ENCODE measurements at places on chromosomes 5 and 9.

GRCh38 chr5:72954389-72954788, 1.5 kb upstream of the FCHO2 start:
- no peak for DNase-seq

GRCh38 chr9:129125478-129125877, 14.3 kb downstream of the PTPA start:
- DNase-seq = no peak

DNA sequence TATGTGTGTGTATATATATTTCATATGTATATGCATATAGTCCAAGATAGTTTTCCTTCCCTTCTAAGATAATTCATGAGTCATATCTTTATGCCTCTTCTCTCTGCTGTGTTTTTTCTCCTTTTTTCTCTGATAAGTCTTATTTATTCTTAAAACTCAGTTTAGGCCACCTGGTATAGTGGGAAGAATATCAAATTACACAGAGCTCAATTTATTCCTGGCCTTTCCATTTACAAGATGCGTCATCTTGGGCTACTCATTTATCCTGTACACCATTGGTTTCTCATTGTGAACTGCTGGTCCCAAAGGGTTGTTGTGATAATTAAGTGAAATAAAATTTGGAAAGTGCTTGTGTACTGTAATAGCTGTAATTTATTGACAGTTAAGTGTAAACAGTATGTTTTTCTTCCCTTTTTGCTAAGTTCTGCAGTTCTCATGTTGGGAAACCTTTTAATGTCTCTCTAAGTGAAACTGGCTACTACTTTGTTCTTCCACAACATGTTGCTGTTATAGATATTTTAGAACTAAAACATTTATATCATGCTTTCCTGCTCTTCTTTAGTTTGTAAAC, 19.4 kb downstream of the CCDC171 start:
- DNase-seq = no peak

DNA sequence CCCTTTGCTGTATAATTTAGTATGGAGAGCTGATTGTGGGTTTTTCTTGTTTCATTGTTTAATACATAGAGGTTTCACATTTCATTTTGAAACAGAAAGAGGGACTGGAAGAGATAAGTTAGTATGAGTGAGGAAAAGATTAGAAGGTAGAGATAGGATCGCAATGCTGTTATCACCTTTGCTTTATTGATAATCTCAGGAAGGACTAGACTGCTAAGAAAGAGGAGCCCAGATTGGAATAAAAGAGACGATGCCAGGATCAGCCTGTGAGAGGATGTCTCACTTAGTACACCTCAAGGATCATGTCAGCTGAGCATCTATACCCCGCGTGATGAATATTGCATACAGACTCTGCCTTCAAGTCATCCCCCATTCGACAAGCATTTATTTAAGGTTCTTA, 178.0 kb upstream of the DMAC1 start:
- no peak for DNase-seq

DNA sequence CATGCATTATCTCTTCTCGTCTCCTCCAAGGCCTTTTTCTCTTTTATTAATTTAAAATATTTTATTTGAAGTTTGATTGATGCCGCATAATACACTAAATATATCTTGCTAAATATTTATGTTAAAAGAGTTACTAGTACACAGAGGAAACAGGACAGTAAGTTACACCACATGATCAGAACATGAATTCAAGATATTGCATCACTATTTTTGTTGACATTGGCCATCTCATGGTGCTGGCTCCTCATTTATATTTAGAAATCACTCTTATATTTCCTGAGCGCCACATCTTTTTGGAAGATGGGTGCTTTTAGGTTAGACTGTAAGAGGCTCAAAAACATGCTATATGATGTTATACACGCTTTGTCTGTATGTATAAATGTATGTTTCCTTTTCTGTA, 23.0 kb downstream of the SPEF2 start:
- DNase-seq = no peak

Data from stimulated activated CD4-positive, alpha-beta T cell treated with anti-CD3 and anti-CD28 coated beads, Interleukin-15, amount 100 ng/mL, for 24 hours (primary cell).